ENCODE measurements at places on chromosomes 2 and 18.
A peak's percentile ranks its signal among the peaks of the same experiment; 100 is the strongest.

- DNase-seq = no peak
Measured at GRCh38 chr2:72173640-72174321, 26.1 kb upstream of the CYP26B1 start.

- DNase-seq = peak; percentile 67
Measured at GRCh38 chr2:218393750-218394290, 5.8 kb upstream of the CTDSP1 start.

DNA sequence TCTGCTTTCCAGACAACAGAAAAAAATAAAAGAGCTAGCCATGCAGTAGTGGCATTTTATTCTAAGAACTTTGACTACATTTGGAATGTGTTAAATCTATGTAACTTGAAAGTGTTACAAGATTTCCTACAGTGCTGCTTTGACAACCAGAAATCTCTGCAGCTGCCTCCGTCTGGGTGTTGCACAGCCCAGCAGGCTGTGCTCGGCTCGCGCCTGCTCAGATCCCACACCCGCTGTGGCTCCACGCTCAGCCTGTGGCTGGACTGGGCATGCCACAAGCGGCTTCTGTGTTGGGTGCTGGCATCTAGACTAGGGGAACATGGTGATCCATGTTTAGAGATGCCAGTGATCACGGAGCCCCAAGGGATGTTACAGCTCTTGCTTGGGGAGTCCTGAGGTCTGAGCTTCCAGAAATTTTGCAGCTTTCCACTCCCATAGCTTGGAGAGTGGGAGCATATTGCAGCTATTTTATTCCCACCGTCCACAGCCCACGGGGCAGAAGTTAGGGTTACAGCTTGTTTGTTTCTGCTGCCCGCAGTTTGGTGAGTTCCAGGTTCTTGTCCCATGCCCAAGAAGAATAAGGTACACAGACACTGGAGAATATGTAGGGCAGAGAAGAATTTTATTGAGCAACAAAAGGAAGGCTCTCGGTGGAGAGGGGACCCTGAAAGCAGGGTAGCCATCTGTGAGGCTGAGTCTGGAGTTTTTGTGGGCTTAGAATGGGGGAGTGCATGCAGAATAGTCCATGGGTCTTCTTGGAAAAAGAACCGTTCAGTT lies 44.1 kb downstream of the FAM171B start:
- no peak for DNase-seq

- DNase-seq = no peak
Measured at GRCh38 chr2:174044556-174044955, 79.4 kb upstream of the SP3 start.

GRCh38 chr18:46566111-46566510 lies 90.9 kb downstream of the LOXHD1 start:
- no peak for DNase-seq

DNA sequence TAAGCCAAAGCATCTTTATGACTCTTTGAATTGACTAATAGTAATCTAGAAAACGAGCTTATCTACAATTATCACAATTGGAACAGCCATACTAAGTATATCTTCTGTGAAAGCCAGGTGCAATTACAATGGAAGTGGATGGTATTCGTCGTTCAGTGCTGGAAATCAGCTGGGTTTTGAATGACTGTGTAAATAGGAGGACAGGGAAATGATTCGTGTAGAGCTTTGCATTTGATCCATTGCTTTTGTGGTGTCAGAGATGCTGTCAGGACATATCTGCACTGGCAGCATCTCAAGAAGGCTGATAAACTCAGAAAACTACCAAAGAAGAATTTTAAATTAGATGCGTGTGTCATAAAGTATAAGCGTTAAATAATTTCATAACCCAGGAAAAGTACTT lies 187.1 kb downstream of the ZNF407 start:
- no peak for DNase-seq

DNA sequence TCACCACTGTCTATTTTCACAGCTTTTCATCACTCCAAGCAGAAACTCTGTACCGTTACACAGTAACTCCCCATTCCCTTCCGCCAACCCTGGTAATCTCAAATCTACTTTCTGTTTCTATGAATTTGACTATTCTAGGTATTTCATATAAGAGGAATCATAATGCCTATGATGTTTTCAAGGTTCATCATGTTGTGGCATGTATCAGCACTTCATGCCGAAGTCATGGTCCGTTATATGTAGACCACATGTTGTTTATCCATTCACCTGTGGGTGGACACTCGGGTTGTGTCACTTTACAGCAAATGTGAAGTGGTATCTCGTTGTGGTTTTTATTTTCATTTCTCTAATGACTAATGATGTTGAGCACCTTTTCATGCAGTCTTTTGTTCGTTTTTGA lies 21.6 kb downstream of the CPSF3 start:
- DNase-seq = no peak

DNA sequence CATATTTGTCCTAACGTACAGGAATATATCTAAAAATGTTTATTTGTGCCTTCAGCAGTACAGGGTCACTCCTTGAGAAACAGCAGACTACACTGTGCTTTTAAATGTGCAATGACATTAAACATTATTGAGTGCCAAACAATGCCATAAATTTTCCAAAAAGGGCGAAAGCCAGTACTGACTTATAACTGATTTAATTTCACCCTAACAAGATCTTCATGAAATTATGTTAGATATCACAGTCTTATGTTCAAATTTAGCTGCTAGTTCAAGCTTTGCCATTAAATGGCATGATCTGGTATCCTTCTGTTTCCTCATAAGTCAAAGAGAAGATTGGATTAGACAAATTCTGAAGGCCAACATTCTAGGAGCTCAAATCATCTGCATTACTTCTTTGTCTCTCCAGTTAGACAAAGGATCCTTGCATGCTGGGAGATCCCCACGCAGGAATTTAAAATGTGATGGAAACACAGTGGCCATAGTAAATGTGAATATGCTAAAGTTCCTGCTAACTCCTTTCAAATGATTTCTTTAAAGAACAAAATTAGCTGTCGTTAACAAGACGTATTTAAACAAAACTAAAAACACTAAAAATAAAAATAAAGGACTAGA lies 129.3 kb upstream of the STON1 start:
- no peak for DNase-seq

GRCh38 chr2:6159606-6160005 lies 467.4 kb downstream of the SOX11 start:
- no peak for DNase-seq

DNA sequence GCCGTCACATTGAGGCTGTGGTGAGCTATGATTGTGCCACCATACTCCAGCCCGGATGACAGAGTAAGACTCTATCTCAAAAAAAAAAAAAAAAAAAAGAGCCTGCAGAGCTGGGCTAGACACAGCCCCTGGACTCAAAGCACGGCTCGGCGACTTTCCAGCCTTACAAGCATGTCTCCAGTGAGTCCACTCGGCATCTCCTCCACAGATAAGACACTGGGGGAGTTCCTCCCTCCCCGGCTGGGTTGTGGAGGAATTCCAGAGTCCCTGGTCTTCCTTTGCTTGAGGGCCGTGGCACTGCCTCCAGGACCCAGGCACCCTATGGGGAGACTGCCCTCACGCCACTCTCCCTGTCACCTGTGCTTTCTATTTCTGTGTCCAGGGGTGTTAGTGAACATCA lies 30.9 kb upstream of the RPL31 start:
- no peak for DNase-seq

GRCh38 chr2:33136566-33136965 lies 189.8 kb downstream of the LTBP1 start:
- no peak for DNase-seq

DNA sequence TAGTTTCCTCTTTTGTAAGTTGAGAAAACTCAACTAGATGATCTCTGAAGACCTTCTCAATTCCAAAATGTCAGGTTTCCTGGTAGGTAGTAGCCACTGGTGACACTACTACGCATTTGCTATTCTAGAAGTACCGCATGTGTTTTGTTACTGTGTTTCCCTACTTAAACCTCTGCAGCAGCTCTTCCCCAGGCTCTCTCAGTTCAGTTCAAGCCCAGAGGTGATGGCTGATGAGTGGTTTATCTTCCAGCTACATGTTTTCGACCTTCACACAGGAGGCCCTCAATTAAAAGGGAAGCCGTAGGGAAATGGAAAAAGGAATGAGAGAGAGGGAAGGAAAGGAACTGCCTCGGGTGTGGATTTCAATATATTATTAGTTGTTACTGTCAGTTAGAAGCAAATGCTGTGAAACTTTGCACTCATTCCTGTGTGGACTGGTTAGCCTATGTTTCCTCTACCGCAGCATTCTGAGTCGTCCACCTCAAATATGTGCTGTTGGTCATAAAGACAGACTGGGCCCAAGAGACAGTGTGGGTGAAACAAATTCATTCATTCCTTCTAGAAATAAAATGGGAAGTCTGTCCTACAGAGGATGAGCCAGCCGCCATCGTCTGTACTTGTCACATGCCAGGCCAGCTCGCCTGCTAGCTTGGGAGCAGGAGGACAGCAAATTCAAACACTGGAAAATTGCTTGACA lies 455.2 kb upstream of the RAB12 start:
- no peak for DNase-seq

GRCh38 chr18:11849841-11850634 lies 1.2 kb upstream of the CHMP1B start:
- DNase-seq = peak; percentile 66

GRCh38 chr2:134468164-134468563 lies 214.3 kb downstream of the MGAT5 start:
- no peak for DNase-seq

DNA sequence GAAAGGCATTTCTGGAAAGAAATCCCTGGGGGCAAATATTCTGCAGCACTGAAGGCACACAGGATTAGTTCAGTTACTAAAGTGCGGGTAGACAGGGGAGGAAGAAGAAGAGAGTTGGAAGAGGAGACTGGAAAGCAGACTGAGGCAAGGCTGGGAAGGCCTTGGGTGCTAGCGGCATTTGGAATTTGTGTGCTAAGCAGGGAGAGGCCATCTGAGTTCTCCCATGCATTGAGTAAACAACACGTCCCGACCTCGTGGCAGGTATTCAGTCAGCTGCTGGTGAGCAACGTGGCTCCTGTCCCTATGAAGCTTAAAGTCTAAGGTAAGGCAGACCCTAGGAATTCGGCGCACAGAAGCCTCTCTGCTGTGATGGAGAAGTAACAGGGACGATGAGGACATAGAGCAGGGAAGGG lies 30.7 kb downstream of the ATP8B1 start:
- DNase-seq = no peak

GRCh38 chr2:41400088-41400665 lies 647.6 kb upstream of the PKDCC start:
- DNase-seq = no peak

DNA sequence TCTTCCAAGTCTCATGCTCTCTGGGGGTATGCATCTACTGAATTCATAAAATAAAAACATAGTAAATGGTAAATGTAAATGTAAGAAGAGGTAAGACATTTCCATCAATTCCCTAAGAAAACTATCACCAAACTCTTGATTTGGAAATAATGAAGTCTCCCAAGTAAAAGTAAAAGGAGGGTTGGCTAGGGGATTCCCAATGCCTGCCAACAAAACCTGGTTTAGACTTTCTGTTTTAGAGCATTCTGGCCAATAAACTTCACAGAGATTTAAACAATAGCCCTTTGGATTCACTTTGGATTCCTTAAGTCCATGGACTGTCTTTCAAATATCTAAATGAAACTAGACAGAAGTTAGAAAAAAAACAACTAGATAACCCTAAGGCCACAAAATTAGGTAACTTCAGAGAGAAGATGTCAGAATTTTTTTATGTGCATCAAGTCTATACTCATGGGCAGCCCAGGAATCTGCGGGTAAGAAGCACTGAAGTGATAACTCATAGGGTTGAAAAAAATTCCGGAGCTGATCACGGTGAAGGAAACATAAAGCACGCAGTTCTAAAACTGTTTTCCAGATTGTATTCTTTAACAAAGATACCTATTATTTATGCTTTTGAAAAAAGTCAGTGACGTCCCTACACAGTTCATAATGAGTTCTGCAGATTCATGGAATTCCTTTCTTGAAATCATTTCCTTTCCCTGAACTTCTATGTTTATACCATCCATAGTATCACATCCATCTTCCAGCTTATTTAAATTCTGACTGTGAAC lies 263.6 kb downstream of the AFF3 start:
- no peak for DNase-seq

- DNase-seq = no peak
Measured at GRCh38 chr2:189192766-189193165, 13.2 kb upstream of the COL5A2 start.

DNA sequence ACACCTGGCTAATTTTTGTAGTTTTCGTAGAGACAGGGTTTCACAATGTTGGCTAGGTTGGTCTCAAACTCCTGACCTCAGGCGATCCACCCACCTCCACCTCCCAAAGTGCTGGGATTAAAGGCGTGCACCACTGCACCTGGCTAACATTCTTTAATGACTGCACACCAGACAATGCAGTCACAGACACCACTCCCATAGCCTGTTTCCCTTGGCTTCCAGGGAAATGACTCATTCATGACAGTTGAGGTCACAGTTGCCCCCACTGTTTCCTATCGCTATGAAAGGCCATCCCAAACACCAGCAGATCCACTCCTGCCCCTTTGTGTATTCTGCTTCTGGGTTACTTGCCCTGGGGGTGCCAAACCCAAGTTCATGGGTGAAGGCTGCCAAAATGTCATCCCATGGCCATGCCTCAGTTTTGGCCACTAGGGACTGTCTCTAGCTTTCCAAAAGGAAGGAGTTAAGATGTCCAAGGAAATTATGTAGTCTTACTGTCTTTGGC lies 8.7 kb downstream of the CHMP1B start:
- no peak for DNase-seq

DNA sequence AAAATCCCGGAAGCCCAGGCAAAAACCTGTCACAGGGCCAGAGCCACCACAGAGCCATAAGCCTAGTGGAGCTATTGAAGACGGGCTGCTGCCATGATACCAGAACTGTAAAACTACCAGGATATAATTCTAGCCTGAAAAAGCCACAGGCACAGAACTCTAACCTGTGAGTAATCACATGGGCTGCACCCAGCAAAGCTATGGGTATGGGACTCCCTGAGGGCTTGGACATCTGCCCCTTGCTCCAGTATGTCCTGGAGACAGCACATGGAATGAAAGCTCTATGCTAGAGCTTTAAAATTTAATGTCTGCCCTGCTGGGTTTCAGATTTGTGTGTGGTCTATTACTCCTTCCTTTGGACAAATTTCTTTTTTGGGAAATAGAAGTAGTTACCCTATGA lies 2183.6 kb upstream of the CELF4 start:
- no peak for DNase-seq

DNA sequence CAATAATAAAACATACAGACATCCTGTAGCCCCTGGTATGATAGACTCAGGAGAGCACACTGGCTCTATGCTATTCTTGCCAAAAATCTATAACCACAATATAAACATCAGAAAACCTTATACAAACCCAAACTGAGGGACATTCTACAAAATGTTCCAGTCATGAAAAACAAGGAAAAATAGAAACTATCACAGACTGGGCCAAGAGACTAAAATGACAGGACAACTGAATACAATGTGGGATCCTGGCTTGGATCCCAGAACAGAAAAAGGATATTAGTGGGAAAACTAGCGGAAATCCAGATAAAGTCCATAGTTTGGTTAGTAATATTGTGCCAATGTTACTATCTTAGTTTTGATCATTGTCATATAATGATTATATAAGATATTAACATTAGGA lies 29.6 kb upstream of the EPAS1 start:
- DNase-seq = no peak

DNA sequence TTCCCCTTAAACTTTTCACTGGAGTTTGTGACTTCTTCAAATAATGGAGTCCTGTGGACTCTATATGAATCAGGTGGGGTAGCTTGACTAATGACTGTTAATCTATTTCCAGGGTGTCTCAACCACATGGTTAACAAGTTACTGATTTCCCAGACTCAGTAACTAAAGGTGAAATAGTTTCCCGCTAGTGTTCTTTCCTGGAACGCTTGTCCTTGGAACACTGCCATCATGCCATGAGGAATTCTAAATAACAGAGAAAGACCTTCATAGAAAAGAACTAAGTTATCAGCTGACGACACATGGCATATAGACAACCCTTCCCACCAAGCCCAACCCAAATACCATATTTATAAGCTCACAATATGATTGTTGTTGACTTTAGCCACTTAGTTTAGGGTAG lies 1027.9 kb upstream of the FAM98A start:
- DNase-seq = no peak
